ENCODE measurements at places on chromosomes 5 and 9. TPM values are rescaled to one million over a fixed set of nuclear protein-coding genes. Genes with fewer than 3 reads are reported as not detected.

DNA sequence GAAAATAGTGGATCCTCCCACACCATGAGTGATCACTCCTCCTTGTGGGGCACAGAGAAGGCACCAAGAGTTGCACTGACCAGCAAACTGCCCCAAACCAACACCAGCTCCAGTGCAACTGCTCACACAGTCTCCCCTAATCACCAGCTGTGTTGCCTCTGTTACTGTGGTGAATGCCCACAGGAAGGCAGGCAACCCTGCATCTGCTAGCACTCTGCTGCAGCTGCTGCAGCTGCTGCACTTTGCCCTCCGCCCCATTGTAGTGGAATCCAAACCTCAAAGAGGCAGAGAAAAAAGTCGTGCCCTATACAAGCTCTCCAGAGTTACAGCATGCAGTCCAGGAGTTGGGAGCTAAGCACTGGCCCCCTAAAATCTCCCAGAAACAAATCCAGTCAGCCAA is 339.6 kb downstream of the TRIM36 start:
- no peak overlapping the region for H3K4me3 ChIP-seq
- no peaks in the 10 kb centered on the region for H3K27me3 ChIP-seq
- no peak for DNase-seq

DNA sequence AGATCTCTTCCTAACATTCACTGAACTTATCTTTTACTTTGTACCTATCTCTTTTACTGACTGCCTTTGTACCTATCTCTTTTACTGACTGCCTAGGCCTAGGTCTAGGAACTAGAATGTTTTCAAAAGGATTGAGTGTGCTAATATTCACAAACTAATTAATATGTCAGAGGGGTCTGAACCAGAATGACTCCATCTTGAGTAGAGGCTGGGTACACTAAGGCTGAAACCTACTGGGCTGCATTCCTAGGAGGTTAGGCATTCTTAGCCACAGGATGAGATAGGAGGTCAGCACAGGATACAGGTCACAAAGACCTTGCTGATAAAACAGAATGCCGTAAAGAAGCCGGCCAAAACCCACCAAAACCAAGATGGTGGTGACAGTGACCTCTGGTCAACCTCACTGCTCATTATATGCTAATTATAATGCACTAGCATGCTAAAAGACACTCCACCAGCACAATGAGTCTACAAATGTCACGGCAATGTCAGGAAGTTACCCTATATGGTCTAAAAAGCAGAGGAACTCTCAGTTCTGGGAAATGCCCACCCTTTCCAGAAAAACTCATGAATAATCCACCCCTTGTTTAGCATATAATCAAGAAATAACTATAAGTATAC is 2.5 kb upstream of the RHOBTB3 start:
- no peak overlapping the region for H3K27ac ChIP-seq
- no peak overlapping the region for H3K4me3 ChIP-seq
- peak; percentile 15 for DNase-seq
- peaks cover 32% of the 10 kb centered on the region for H3K27me3 ChIP-seq

DNA sequence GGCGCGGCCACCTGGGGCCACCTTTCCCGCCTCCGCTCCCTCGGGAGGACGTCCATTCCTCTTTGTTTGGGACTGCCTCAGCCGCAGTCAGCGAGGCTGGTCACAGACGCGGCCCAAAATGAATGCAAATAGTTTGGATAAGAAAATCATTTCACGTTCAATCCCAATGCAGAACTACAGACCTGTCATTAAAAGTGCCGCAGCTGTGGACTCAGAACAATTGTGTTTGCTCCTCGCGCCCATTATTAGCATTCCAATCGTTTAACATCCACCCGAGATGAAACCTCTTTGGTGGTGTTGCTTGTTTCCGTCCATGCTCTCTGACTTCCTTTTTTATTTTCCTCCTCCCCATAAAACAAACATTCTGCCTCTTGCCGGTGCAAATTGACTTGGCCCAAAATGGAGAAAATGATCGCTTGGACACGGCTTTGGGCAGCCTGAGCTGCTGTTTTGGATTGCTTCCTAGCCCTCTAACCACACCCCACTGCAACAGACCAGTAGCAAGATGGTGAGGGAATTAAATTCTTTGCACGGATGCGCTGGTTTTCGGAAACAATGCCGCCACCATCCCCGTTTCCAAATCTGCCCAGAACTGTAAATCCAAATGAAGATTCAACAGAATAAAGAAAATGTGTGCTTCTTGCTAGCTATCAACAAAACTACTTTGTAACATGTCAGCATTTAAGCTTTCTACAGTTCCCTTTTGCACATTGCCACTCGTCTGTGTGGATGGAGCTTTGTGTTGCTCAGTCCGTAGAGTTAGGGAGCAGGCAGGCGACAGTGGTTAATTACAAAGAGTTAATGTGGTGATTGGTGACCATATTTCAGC is 784 bp downstream of the NLN start:
- peaks cover 27% of the 10 kb centered on the region for H3K4me1 ChIP-seq
- H3K36me3 ChIP-seq = peaks cover 6% of the 10 kb centered on the region
- H3K27ac ChIP-seq = peak overlapping the region; percentile 57
- no peaks in the 10 kb centered on the region for H3K27me3 ChIP-seq
- peak; percentile 3 for DNase-seq

- DNase-seq = no peak
- no peak overlapping the region for H3K27ac ChIP-seq
- H3K4me1 ChIP-seq = no peaks in the 10 kb centered on the region
Measured at GRCh38 chr5:98793223-98793622, 19.8 kb downstream of the RGMB start.

GRCh38 chr5:90861843-90862586 is 303.4 kb downstream of the ADGRV1 start:
- no peaks in the 10 kb centered on the region for H3K36me3 ChIP-seq
- no peaks in the 10 kb centered on the region for H3K27me3 ChIP-seq
- no peak for DNase-seq
- no peak overlapping the region for H3K27ac ChIP-seq
- no peak overlapping the region for H3K4me3 ChIP-seq

- peaks cover 4% of the 10 kb centered on the region for H3K27me3 ChIP-seq
- no peaks in the 10 kb centered on the region for H3K36me3 ChIP-seq
- H3K4me1 ChIP-seq = no peaks in the 10 kb centered on the region
Measured at GRCh38 chr9:135615666-135616618, 23.4 kb downstream of the GLT6D1 start.

- H3K4me3 ChIP-seq = no peak overlapping the region
- H3K27me3 ChIP-seq = no peaks in the 10 kb centered on the region
- no peak for DNase-seq
- peaks cover 12% of the 10 kb centered on the region for H3K4me1 ChIP-seq
- H3K36me3 ChIP-seq = no peaks in the 10 kb centered on the region
Measured at GRCh38 chr9:105290418-105290817, 46.0 kb downstream of the SLC44A1 start.

- no peak for DNase-seq
- peak overlapping the region; percentile 63 for H3K4me3 ChIP-seq
- H3K27me3 ChIP-seq = no peaks in the 10 kb centered on the region
- peaks cover 82% of the 10 kb centered on the region for H3K4me1 ChIP-seq
Measured at GRCh38 chr5:180801596-180802324, 846 bp downstream of the MGAT1 start.

GRCh38 chr5:147216552-147217154 is 18.2 kb upstream of the STK32A start:
- H3K4me3 ChIP-seq = no peak overlapping the region
- H3K36me3 ChIP-seq = no peaks in the 10 kb centered on the region
- no peak overlapping the region for H3K27ac ChIP-seq
- H3K27me3 ChIP-seq = no peaks in the 10 kb centered on the region

Gene DOK3
- total RNA-seq = 5.7 TPM

Gene JAK2
- total RNA-seq = 30.3 TPM

Gene RNF183
- 0.34 TPM for total RNA-seq

Gene SLC4A9
- total RNA-seq = 0.56 TPM

Gene MORN5
- not detected for total RNA-seq

Gene GARIN3
- total RNA-seq = 0.22 TPM

Gene SLC25A2
- 0.63 TPM for total RNA-seq

Gene NNT
- total RNA-seq = 121 TPM

Measured in activated T-cell treated with anti-CD3 and anti-CD28 coated beads, Interleukin-2, amount 50 U/mL, for 72 hours (primary cell).